ENCODE measurements at places on chromosomes 12 and 14.

- no peak for DNase-seq
These were observed at the start of gene NRXN3 for GRCh38 chr14:78170203-78170602. NRXN3 (plus strand) TSS chr14:78170373; CDS start chr14:78243094, 72,721 bp downstream.

DNA sequence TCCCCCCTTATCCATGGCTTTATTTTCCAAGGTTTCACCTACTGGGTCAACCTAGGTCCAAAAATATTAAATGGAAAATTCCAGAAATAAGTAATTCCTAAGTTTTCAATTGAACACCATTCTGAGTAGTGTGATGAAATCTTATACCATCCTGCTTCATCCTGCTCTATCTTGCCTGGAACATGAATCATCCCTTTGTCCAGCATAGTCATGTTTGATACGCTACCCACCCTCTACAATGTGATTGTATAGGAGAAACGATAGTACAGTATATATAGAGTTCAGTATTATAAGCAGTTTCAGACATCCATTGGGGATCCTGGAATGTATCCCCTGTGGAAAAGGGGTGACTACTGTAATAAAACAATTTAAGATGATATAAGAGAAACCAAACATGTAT, 62.2 kb downstream of the IFNG start:
- DNase-seq, result no peak

- no peak for DNase-seq
These were observed 45.1 kb upstream of the TRAF3 start for GRCh38 chr14:102731871-102732800.

- no peak for DNase-seq
These were observed 17.7 kb upstream of the DHRS2 start for GRCh38 chr14:23618415-23618988.

DNA sequence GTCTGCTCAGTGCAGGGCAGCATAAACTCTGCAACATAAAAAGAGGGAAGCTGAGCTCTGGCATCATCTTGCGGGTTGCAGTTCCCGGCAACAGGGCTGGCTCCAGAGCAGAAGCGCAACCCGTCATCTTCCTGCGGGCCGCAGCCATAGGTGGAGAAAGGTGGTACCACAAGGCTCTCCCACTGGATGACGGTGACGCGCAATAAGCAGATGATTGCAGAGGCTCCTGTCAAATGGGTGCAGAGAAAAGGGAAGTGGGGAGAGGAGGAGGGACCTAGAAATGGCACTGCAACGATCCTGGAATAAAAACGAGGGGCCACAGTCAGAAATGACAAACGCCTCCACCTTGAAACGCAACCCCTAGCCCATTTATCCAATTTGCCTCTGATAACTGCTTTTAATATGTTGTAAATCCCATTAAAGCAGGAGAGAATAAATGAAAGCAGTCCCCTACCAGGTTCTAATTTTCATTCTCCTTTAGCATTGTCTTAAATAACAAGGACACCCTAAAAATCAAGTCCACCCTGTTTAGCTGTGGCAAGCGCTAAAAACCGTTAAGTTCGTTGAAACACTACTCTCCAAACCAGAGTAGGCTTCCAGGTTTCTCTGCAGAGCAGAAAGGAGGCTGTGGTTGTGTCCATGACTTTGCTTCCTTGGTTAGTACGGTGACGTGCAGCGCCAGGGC, 30.9 kb upstream of the TUBA1C start:
- peak; percentile 54 for DNase-seq

DNA sequence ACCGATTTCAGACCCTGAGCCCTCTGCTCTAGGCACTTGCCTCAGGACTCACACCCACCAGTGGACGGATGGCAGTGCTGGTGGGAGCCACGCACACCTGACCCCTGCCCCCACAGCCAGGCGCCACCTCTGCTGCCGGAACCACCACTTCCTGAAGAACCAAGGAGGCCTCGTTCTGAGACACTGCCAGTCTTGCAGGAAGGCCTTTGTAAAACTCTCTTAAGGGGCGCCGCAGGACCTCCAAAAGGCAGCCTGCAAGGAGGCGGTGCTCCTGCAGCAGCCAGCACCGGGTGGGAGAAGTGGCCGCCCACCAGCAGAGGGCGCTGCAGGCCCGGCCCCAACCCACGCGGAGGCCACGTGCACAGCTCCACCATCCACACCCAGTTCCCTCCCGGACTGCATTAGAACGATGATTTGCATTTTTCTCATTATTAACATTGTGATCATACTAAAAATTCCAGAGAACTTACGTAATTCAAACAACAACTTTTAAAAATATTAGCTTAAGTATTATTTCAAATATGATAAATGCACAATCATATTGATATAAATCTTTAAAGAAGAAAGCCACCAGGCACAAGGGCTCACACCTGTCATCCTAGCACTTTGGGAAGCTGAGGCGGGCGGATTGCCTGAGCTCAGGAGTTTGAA, 12.8 kb downstream of the STX2 start:
- DNase-seq, result peak; percentile 71

DNA sequence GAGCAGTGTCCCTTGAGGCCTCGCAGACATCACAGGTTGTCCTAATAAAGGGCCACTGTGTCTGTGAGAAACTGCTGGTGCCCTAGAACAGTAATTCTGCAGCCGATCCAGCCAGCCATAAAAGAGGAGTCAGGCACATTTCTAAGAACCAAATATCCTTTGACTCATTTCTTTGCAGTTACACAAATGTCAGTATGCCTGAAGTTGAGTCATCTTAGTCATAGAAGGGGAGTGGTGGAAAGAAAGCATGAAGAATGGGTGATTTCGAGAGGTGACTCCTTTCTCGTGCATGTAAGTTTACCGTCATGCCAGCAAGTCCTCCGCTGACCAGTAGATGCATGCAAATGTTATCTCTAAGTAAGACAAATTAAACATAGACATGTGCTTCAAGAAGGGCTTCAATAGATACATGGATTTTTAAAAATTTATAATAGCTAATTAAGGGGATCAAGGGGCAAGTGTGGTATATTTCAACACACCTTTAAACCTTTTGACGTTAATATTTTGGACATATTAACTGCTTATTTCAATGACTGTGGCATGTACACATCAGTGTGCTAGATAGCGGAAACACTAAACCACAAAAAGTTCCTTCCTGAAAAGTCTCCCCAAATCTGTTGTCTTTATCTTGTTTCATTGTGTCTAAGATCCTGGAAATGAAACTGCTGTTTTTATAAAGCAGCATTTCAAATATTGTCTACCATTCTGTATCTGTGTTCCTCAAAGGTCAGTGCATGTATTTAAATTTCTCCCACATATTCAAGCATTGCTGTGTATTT, 497.4 kb downstream of the NPAS3 start:
- no peak for DNase-seq

- no peak for DNase-seq
These were observed 12.8 kb downstream of the ACADS start for GRCh38 chr12:120738252-120739030.

GRCh38 chr12:62643486-62643885, 176.9 kb downstream of the MON2 start:
- no peak for DNase-seq

DNA sequence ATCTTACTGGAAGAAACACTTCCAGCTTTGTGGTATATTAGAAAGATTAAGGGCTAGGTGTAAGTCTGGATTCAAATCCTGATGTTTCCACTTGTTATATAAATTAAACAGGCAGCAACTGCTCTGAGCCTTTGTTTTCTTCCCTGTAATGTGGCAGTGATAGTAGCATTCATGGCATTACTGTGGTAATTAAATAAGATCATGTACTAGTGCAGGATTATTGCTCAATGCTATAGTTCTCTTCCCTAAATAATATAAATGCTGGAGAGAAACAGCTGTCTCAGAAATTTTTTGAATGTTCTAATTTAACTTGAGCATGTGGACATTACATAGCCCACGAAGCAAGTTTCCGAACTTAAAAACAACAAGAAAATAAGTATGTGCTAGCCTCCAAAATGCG, 5.4 kb downstream of the TMEM117 start:
- DNase-seq, result no peak

DNA sequence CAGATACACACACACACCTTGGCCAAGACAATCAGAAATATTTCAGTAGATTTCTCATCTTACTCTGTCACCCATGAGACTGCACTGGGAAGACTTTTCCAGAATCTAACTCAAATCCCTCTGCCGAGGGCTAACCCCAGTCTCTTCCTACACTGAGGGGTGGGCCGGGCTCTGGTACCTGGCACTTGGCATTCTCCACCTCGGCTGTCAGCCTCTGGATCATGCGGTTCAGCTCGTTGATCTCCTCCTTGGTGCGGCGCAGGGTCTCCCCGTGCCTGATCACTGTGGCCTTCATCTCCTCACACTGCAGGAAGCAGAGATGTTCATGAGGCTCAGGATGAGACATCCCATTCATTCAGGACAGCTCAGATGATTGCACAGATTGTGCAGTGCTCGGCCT, 4.9 kb downstream of the KRT83 start:
- no peak for DNase-seq

DNA sequence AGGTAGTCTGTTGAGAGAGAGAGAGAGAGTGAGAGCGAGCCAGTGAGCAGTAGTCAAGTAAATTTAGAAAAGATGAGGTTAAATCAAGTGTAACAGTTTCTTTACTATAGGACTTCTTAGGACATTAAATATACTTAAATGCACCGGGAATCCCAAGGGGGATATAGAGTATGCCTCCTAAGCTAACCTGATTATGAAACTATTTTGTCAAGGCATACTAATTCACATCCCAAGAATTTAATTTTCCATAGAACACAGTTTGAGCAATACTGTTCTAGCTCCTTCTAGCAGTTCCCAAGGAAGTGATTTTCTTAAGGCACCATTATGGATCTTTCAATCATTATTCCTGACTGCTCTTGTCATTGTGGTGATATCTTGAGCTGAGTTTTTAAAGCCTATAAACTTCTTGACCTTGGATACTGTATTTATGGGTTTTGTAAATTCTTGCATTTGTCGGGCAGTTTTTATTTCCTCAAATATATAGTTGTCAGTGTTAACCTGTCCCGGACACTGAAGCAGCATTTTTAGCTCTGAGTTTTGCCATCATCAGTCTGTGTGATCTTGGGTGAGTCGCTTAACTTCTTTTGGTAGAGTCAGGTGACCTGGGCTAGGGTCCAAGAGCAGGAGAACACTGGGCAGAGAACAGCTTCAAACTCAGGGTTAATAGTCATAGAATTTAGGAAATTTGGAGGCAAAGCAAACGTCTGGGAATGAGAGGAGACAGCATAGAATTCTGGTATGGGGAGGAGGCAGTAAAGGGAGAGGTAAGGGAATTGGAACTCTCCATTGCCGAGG, 196.5 kb upstream of the FRMD6 start:
- DNase-seq, result no peak

- no peak for DNase-seq
These were observed 202.8 kb upstream of the STXBP6 start for GRCh38 chr14:25252793-25253192.

DNA sequence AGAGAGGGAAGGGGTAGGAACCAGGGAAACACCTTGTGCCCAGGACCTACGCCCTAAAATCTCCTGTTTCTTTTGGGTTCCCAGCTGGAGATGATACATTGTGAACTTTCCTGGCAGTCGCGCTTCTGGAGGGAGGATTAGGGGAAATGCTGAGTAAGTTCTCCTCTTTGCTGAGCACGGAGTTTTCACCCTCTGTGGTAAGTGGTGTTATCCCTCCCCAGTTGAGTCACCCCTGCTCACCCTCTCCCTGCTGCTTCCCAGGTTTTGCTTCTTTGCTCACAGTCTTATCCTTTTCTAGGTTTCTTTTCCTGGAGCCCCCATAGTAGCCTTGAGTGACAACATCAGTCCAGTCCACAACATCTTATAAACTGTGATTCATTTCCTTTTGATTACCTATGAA, 789.1 kb downstream of the TMEM121 start:
- no peak for DNase-seq

DNA sequence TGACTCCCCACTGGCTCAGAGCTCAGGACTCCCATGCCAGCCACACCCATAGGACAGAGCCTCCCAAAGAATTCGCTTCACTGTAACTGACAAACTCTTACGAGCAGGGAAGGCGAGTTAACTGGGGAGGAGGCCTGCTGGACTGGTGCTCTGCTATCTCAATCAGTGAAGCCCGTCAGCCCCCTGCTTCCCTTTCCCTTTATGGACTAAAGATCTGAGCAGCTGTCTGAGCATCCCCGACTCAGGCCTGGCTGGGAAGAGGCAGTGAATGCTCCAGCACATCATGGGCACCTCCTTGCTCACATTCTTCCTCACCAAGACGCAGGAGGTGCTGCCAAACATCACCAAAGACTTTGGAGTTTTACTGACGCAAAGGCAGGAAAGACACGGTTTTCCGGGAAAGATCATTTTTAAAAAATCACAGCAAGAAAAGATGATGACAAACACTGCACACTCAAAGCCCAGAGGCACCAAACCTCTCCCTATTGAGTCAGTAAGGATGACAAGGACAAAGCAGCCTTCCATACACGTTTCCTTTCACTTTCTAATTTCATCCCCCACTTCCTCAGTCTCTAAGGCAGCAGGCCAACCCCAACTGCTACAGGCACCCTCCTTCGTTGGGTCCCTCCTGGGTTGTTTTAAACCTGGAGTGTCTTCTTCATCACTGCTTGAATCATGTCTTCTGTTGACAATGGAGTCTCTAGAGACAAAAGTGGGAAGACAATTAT, 45.0 kb upstream of the P2RX7 start:
- DNase-seq, result no peak

DNA sequence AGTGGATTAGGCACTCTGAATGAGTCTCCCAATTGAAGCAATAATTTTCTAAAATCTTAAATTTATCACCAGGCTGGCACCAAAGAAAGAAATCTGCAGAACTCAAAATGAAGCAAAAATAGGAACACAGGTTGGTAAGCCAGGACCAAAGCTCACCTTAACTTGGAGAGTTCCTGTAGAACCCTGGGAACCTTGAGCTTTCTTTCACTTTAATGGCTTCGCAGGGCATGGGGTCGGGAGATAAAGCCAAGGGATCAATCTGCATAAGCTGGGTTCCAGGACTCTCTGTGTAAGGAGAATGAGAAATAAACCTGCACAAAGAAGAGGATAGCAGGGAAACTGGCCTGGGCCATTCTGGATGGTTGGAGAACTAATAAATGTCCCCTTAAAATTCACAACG, 8.3 kb upstream of the VDR start:
- no peak for DNase-seq

GRCh38 chr12:72273499-72273837, 1.3 kb downstream of the TRHDE start:
- no peak for DNase-seq

- DNase-seq, result peak; percentile 81
These were observed 679 bp downstream of the ARF6 start for GRCh38 chr14:49893309-49894213.

GRCh38 chr12:116910280-116910644, 488 bp upstream of the FBXW8 start:
- DNase-seq, result no peak

DNA sequence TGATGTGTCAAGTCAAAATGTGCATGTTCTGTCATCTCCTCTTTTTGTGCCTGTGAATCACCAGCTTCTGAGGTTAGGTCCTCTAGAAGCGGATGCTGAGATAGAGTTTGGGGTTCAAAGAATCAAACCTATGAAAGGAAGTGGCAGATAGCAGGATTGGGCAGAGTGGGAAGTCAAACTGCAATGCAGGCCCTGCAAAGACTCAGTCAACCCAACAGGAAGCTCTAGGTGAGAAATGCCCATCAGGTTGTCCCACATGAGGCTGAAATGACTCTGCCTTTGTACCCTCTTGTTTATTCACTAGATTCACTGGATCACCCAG, 4.5 kb upstream of the MIA2 start:
- peak; percentile 74 for DNase-seq

GRCh38 chr12:44846826-44847225, 29.3 kb downstream of the NELL2 start:
- DNase-seq, result no peak

- no peak for DNase-seq
These were observed 162.2 kb downstream of the DIO2 start for GRCh38 chr14:80049055-80049454.
